ENCODE measurements at places on chromosomes 2 and 18.

GRCh38 chr2:30115141-30115980 is 31.4 kb upstream of the YPEL5 start:
- DNase-seq = peak; percentile 30

DNA sequence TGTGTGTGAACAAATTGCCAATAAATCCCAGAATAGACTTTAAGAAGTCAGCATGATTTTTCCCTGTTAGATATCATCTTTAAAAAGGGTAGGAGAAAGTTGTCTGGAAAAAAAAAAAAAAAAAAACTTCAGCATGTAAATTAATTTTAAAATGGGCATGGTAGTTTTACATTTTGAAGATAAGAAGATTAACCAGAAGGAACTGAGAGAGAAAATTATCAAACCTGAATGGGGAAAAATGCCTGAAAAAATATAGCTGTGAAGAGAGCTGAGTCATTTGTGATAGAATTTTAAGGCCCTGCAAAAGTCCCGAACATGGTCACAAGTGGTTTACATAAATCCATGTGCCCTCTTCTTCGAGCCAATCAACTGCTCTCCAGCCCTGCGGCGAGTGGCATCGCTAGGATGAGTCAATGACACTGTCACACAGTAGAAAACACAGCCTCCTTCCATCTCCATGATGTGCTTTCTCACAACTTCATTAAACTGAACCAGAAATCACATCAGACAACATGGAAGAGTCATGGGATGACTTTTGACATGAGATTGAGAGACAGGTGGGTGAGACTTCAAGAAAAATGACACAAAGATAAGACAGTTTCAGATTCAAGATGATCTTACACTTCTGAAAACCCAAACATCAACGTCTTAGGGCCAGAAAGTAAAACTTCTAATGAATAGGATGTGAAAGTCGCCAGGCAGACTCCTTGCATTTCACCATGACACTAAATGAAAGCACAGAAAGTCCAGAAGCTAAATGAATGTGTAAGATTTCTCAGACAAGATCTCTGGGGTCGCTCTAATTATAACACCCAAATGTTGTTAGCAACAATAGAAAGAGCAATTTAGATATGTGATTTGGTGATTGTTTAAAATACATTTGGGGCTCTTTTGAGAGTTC is 273.0 kb upstream of the ID2 start:
- peak; percentile 27 for DNase-seq

GRCh38 chr2:58866040-58866439 is 624.9 kb upstream of the FANCL start:
- no peak for DNase-seq

GRCh38 chr2:233075141-233075965 is 15.2 kb downstream of the INPP5D start:
- no peak for DNase-seq

DNA sequence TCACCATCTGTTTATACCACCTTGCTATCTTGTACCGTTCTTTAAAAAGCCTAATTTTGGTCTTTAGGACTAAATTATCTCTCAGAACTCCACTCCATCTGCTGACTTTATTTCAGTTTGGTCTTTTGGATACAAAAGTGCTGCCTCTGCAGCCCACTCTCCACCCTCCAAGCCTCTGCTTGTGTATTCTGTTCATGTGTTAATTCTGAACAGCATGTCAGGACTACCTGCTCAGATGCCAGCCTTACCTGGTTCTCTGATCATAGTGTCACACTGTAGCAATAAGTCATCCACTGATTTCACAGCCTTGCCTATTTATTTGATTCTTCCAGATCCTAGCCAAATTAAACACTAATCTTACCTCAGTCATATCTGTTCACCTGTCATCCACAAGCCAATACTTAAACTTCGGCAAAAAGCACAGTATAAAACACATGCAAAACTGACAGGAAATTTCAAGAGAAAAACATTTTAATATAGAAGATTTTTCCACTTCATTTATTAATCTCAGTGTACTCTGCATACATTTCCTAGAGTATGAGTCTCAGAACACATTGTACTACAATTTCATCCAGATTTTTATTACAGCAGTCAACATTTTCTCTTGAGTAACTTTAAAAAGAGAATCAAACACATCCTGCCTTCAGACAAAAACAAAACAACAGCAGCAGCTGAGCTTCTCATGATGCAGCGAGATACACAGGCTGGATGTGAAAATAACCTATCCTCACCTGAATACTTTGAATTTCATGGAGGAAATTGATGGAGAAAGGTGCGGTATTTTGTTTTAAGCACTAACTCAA is 64.9 kb downstream of the PPP1R1C start:
- no peak for DNase-seq

Data from stimulated activated CD4-positive, alpha-beta T cell treated with anti-CD3 and anti-CD28 coated beads, Interleukin-1b, Interleukin-23, amount 100 ng/mL, for 24 hours (primary cell).